ENCODE measurements at places on chromosomes 5 and 9.

DNA sequence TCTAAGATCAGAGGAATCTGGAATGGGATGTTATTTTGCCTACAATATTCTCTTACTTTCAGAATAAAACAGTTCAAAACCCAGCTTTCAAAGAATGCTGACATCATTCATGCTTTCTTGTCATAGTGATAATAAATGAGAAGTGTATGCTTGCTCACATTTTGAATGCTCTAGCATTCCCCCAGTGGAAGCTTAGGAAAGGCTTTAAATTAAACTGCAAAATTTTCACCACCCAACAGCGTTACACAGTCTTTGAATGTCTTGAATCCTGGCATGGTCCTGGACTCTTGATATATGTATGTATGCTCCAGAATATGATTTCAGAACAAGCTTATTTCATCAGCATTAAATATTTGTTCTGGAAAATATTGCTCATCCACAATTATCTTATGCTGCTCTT lies 964.3 kb upstream of the NUDT12 start:
- DNase-seq: no peak

DNA sequence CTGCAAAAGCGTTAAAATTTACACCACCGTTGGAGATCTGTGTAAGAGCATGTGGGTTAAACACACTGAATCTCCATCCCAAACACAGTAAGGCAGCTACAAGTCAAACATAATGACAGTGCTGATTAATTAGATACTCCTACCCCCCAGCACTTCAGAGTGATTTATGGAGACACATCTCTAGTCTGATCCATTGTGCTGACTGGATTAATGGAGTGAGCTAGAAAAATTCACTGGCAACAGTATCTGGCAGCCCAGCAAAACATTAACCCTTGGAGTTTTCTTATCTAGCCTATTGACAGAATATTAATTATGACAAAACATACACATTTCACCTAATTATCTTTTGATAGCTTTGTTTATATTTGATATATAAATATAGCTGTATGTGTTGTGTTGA lies 188.6 kb upstream of the ISL1 start:
- no peak for DNase-seq

GRCh38 chr5:145968970-145969713 lies 32.8 kb downstream of the SH3RF2 start:
- no peak for DNase-seq

- DNase-seq: no peak
Measured at GRCh38 chr5:116025866-116026265, 6.4 kb upstream of the ARL14EPL start.

GRCh38 chr5:32421075-32421474 lies 23.5 kb downstream of the ZFR start:
- DNase-seq: no peak

GRCh38 chr5:34817558-34818351 lies 21.2 kb upstream of the TTC23L start:
- no peak for DNase-seq

DNA sequence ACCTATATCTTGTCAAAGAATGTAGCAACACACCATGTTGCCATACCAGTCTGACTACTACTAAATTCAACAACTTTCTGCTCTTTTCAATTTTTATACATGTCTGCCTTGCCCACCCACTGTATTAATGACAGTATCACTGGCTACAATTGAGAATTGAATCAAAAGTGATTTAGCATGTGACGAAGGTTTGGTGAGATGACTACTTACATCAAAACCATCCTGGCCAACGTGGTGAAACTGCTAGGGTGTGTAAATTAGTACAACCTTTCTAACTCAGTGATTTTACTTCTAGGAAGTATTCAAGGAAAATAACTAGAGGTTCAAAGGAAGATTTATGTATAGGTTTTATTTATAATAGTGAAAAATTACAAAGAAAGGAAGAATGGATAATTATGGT lies 109.8 kb downstream of the UNC13B start:
- no peak for DNase-seq

DNA sequence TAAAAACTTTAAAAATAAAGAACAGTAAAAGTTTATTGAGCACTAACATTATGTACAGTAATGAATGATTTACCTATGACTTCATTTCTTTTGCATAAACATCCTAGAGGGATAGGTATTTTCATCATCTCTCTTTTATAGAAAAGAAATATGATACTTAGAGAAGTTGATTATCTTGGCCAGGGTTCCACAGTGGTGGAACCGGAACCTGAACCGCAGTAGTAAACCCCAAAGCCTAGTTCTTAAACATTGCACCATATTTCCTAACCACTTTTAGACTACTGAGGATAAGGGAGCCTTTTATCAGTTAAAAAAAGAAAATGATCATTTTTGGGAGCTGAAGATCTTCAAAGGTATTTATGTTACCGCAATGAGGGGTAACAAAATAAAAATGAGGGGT lies 205.7 kb upstream of the SGCD start:
- no peak for DNase-seq

DNA sequence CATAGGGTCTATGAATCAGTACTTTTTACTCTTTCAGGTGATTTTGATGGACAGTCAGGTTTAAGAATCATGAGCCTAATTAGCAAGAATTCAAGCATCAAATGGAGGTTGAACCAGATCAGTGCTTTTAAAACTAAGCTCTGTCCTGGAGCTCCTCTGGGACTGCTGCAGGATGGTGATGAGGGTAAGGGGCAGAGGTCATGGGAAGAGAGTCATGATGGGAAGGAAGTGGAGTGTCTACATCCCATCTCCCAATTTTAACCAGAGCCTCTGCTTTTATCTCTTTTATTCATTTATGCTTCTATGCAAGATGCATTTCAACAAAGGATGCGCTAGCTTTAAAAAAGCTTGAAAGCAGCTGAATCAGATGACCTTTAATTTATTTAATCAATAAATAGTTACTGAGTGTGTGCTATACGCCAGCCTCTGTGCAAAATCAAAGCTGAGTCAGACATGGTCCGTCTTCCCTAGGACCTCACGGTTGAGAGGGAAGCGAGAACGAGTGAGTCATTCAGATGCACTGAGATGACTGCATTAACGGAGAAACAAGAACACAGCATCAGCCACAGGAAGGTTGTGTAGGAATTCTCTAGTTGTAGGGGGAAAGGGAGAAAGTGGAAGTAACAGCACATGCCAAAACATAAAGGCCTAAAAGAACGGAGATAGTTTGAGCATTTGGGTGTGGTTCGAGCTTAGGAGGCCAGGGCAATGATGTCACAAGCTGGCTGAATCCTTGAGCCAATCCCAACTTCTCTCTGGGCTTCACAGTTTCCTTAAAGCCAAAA lies 441.6 kb upstream of the BRINP1 start:
- no peak for DNase-seq

GRCh38 chr9:127112056-127112455 lies 10.4 kb downstream of the ANGPTL2 start:
- DNase-seq: no peak

GRCh38 chr5:137595396-137596079 lies 96.4 kb upstream of the SPOCK1 start:
- no peak for DNase-seq

DNA sequence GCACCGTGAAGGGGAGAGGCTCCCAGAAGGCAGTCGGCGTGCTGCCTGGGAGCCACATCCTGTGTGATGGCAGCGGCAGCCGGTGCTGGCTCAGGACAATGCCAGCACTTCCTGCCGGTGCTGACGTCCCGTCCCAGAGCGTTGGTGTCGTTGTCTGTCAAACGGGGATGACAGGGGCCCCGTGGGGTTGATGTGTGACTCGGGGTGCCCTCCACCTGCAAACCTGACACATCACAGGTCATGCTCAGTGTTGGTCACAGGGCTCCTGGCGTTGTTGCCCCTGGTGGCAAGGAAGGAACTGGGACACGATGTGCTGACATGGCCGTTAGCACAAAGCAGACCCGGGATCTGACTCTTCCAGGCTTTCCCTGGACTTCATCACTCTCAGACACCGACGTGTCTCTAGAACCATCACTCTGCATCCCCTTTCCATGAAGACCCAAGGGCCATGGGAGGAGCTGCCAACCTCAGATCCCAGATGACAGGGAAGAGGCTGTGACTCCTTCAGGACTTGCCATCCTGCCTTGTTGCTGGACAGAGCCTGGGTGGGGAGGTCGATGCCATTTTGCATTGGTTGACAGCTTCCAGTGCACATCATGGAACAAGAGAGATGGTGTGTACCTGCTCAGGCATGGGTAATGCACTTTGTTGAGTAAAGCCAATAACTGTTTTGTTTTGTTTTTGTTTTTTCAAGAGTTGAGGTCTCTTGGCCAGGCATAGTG lies 21.5 kb downstream of the PLPP7 start:
- DNase-seq: no peak

DNA sequence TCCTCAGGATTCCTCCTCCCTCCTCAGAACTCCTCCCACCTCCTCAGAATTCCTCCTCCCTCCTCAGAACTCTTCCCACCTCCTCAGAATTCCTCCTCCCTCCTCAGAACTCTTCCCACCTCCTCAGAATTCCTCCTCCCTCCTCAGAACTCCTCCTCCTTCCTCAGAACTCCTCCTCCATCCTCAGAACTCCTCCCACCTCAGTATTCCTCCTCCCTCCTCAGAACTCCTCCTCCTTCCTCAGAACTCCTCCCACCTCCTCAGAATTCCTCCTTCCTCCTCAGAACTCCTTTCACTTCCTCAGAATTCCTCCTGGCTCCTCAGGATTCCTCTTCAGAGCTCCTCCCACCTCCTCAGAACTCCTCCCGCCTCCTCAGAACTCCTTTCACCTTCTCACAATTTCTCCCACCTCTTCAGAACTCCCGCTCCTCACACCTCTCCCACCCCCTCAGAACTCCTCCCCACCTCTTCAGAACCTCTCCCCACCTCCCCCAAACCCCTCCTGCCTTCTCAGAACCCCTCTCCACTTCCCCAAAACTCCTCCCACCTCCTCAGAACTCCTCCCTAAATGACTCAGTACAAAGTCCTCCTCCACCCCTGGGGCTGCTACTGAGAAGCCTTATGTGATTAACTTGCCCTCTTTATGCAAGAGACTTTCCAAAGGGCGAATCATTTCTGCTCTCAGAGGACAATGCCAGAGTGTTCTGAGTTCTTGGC lies 23.2 kb downstream of the SLC46A2 start:
- DNase-seq: no peak

- DNase-seq: no peak
Measured at GRCh38 chr5:33788922-33789566, 102.7 kb downstream of the ADAMTS12 start.

- no peak for DNase-seq
Measured at GRCh38 chr5:129049126-129049799, 45.3 kb upstream of the ISOC1 start.

DNA sequence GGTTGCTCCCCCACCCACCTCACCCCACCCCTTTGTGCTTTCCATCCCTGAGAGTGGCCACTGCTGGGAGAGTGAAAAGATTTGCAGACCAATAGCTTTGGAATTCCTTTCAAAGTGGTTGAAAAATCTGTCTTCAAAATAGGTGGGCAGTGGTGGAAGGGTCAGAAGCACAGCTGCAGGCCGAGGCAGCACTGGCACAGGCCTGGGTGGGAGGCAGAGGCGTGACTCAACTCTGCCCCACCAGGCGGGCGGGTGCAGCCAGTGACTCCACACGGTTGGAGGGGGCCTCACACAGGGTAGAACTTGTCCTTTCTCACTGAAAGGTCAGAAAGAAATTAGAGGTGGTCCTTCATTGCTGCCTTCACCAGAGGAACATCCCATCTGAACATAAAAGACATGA lies 214.9 kb upstream of the TBCA start:
- no peak for DNase-seq

GRCh38 chr9:121764371-121764730 lies 112.9 kb downstream of the DAB2IP start:
- no peak for DNase-seq

- no peak for DNase-seq
Measured at GRCh38 chr5:56359809-56360685, 126.9 kb upstream of the ANKRD55 start.

GRCh38 chr5:763998-764781 lies 20.3 kb downstream of the ZDHHC11B start:
- DNase-seq: no peak

GRCh38 chr5:151086905-151087360 lies 6.1 kb upstream of the TNIP1 start:
- DNase-seq: no peak

DNA sequence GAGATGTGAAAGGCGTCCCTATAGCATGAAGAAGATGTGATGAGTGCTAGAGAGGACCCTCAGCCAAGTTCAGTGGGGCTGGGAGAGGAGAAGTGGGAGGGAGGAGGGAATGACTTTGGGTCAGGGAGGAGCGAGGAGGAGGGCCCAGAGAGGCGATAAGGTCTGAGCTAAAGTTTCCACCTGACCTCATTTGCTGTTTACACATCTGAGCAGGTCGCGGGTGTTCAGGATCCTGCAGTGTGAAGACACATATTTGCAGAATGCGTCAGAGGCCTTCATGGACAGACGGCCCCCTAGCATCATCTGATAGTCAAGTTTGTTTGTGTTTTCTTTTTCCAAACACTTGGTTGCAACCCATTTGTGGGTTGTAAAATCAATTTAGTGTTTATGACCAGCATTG lies 18.9 kb upstream of the IGFBPL1 start:
- DNase-seq: no peak

GRCh38 chr5:2818936-2819335 lies 67.5 kb upstream of the IRX2 start:
- no peak for DNase-seq

- DNase-seq: no peak
Measured at GRCh38 chr9:110391826-110392485, 54.3 kb upstream of the TXNDC8 start.

DNA sequence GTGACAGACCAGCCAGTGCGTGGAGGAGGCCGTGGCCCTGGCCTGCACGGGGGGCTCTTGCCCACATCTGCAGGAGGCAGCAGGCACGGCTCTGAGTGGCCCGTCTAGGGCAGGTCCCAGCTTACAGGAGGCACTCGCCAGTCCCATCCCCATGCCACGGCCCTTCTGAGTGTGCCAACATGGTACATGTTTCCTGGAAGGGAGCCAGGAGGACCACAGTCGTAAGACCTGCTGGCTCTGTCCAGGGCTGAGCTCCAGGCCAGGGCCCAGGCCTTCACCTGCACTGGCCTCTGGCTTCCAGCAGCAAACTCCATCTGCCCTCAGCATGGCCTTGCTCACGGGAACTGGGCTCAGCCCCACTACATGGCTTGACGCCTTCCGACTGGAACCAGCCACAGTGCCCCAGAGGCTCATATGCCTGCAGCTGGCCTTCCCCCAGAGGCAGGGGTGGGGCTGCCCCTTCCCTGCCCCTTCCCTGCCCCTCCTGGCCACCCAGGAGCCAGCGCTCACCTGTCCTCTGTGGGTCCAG lies 3.8 kb downstream of the NKD2 start:
- no peak for DNase-seq

DNA sequence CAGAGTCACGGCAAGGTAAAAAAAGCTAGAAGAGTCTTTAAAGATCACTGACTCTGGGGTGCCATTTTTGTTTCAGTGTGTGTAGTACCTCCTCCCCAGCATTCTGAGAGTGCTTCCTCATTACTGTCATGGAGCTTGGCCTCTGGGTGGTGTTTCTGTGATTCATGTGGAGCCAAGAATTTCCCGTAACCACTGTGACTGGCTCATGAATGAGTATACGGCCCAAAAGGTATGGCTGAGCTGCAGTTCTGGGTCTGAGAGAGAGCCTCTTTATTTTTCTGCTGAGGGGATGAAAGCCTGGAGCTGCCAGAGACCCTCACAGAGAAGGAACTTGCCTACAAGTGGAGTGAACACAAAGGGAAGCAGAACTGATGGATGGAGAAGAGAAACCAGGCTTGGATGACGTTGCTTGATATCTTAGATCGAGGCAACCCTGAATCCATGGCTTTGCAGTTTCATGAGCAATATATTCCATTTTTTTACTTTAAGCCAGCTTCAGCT lies 85.6 kb downstream of the PTTG1 start:
- peak; percentile 16 for DNase-seq

GRCh38 chr9:86406366-86406765 lies 52.2 kb upstream of the TUT7 start:
- DNase-seq: no peak

All from Kasumi-1 (cell line).